A549 treated with dexamethasone at 1 μM for 4 hours (cell line): ENCODE measurements at places on chromosomes 2 and 18. TPM values are rescaled to one million over a fixed set of nuclear protein-coding genes. Genes with fewer than 3 reads are reported as not detected.

ANKRD30B gene
- total RNA-seq: not detected in 5 replicates

GAL3ST2 gene
- 0.15 to 0.27 TPM (median 0.25 TPM) in 5 replicates for total RNA-seq

FSIP2 gene
- 0.02 TPM in 1 of 5 replicates, not detected in the others for total RNA-seq

CRYGD gene
- total RNA-seq: not detected in 5 replicates

TSN gene
- total RNA-seq: 60.1 to 68.0 TPM (median 64.3 TPM) in 5 replicates

CTAGE1 gene
- total RNA-seq: not detected in 5 replicates

SERPINB13 gene
- total RNA-seq: not detected in 5 replicates

ADGRF3 gene
- 0.08 to 0.17 TPM (median 0.11 TPM) in 5 replicates for total RNA-seq

GTF3C2 gene
- total RNA-seq: 57.2 to 68.7 TPM (median 63.7 TPM) in 5 replicates

CCDC88A gene
- total RNA-seq: 18.4 to 28.2 TPM (median 23.7 TPM) in 5 replicates

MYCN gene
- total RNA-seq: 0.05 TPM in 1 of 5 replicates, not detected in the others
